ENCODE measurements at places on chromosomes 11 and 22. TPM values are rescaled to one million over a fixed set of nuclear protein-coding genes. Genes with fewer than 3 reads are reported as not detected.
A peak's percentile ranks its signal among the peaks of the same experiment; 100 is the strongest.

- H3K27me3 ChIP-seq: peaks cover 12% of the 10 kb centered on the region
- DNase-seq: no peak
- no peaks in the 10 kb centered on the region for H3K36me3 ChIP-seq
- H3K4me1 ChIP-seq: peaks cover 11% of the 10 kb centered on the region
- no peak overlapping the region for H3K27ac ChIP-seq
Measured at GRCh38 chr11:121654843-121655536, 202.2 kb upstream of the SORL1-AS1 start.

- H3K4me1 ChIP-seq: peaks cover 5% of the 10 kb centered on the region
- no peak for DNase-seq
- H3K4me3 ChIP-seq: no peak overlapping the region
- H3K27ac ChIP-seq: no peak overlapping the region
- H3K36me3 ChIP-seq: no peaks in the 10 kb centered on the region
- H3K27me3 ChIP-seq: no peaks in the 10 kb centered on the region
Measured at GRCh38 chr11:45502226-45502545, 163.2 kb downstream of the CHST1 start.

DNA sequence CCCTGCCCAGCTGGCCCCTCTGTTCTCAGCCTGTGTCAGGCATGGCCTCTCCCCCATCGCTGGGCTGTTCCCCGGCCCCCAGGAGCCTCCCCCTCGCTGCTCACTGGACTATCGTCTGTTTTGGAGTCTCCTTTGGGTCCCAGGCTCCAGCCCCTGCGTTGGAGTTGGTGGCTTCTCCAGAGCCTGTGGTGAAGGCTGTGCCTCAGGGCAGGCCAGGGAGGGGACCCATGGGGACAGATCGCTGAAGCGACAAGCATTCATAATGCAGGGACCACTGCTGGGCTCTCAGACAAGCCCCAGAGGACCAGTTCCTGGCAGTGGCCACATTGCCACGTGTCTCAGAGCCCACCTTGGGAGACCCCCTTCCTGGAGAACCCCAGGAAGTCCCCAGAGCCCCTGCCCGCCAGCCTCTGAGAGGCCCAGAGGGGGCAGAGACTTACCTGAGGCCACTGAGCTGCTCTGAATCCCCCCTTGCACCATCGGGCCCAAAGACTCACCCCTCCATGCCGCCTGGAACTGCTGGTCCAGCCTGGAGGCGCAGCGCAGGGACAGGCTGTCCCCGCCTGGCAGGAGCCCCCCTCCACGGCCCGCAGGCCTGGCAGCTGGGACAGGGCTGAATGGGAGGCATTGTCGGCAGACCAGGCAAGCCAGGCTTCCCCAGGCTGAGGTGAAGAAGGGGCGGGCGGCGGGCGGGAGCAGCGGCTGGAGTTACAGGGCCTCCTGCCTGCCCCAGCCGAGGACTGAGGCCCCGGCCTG, at the start of gene CHADL:
TSS of gene CHADL (minus strand) at position 555 of the 756 bp plus-strand sequence. CDS start at position 505, 50 bp downstream.
- H3K4me3 ChIP-seq: no peak within 1 kb of the TSS
- H3K27ac ChIP-seq: no peak within 1 kb of the TSS
- H3K4me1 ChIP-seq: no peaks in the 10 kb centered on the region
- no peaks in the 10 kb centered on the region for H3K36me3 ChIP-seq
- no peaks in the 10 kb centered on the region for H3K27me3 ChIP-seq
- no peak for DNase-seq

DNA sequence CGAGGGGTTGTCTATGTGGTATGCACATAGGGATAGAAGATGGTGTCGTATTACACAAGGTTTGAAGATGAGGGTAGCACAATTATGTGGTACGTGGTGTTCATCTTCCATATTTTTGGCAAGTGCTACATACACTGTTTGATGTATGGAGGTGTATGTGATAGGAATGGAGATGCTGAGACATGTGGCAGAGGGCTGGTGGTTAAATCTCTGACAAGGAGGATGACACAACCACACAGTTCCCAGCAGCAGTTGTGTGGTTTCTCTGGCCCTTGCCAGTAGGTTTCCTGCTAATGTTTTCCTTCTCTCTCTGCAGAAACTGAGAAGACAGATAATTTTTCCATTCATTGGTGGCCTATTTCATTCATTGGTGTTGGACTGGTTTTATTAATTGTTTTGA, 17.0 kb downstream of the NCR3LG1 start:
- H3K36me3 ChIP-seq: peaks cover 54% of the 10 kb centered on the region
- H3K27me3 ChIP-seq: no peaks in the 10 kb centered on the region
- H3K4me1 ChIP-seq: no peaks in the 10 kb centered on the region
- no peak overlapping the region for H3K4me3 ChIP-seq
- no peak overlapping the region for H3K27ac ChIP-seq

DNA sequence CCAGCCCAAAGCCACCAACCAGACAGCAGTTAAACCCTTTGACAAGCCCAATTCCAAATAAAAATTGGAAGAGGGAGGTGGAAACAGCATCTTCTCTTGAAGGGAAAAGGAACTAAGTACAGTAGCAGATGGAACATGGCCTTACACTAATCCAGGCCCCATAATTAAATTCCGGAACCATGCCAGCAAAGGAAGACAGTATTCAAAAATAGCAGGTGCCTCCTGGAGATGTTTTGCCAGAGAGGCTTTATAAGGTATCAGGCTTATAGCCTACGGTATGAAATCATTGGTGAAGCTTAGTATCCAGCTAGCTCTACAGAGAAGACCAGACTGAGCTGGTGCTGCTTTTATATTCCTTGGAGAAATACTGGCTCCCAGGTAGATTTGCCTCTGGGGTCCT, 344.1 kb upstream of the API5 start:
- H3K4me3 ChIP-seq: no peak overlapping the region
- no peaks in the 10 kb centered on the region for H3K36me3 ChIP-seq
- no peak overlapping the region for H3K27ac ChIP-seq
- no peak for DNase-seq

DNA sequence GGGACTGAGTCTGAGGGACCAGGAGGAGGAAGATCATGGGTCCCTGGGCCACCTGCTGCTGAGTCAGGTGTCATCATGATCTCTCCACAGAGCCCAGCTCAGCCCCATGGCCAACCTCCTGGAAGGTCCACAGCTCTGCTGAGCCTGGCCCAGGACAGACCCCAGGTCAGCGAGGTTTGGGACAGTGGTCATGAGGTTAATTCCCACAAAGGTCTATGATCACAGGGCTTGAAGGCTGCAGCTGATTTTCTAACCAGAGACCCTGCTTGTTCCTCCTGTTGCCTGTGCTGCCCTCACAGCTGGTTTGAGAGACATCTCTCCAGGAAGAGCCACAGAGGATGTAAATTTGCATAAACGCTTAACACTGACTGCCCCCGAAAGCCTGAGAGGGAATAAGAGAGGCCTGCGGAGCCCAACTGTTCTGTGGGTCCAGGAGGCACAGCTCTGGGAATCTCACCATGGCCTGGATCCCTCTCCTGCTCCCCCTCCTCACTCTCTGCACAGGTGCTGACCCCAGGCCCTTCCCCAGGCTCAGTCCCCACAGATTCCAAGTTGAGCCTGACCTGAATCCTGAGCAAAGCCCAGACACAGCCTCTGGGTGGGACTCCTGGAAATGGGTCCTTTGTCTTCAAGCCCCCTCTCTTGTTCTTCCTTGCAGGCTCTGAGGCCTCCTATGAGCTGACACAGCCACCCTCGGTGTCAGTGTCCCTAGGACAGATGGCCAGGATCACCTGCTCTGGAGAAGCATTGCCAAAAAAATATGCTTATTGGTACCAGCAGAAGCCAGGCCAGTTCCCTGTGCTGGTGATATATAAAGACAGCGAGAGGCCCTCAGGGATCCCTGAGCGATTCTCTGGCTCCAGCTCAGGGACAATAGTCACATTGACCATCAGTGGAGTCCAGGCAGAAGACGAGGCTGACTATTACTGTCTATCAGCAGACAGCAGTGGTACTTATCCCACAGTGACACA, 102.8 kb downstream of the GGTLC2 start:
- H3K4me1 ChIP-seq: no peaks in the 10 kb centered on the region
- H3K4me3 ChIP-seq: no peak overlapping the region
- DNase-seq: no peak
- peak overlapping the region; percentile 12 for H3K27ac ChIP-seq
- no peaks in the 10 kb centered on the region for H3K27me3 ChIP-seq

The MGAT3 gene
- 11.1 TPM for polyA plus RNA-seq

The CHST1 gene
- not detected for polyA plus RNA-seq

The MMP8 gene
- 0.67 TPM for polyA plus RNA-seq

All from small intestine (tissue), 16 donors.